Activated T-helper 2 cell treated with anti-CD3 and anti-CD28 coated beads, Interferon-gamma antibody, Interleukin-2, Interleukin-4, amounts not matched to agents 10 μg/mL and 5 μg/mL and 100 μg/mL, durations not matched to agents 14 hours and 24 hours and 36 hours (primary cell): ENCODE measurements at places on chromosomes 11 and 22. TPM values are rescaled to one million over a fixed set of nuclear protein-coding genes. Genes with fewer than 3 reads are reported as not detected.

Gene PKDREJ
- total RNA-seq, result not detected in 2 replicates

Gene LDHAL6A
- total RNA-seq, result not detected in 2 replicates

Gene SHANK3
- total RNA-seq, result 0.16 and 0.25 TPM in 2 replicates

GRCh38 chr11:16788141-16789062, 50.0 kb downstream of the C11orf58 start:
- peaks cover 13% of the 10 kb centered on the region for H3K4me1 ChIP-seq
- H3K4me3 ChIP-seq, result no peak overlapping the region
- peak; percentile 32 for DNase-seq
- peaks cover 6% of the 10 kb centered on the region for H3K36me3 ChIP-seq
- H3K27ac ChIP-seq, result no peak overlapping the region

Gene TRIM51
- not detected in 2 replicates for total RNA-seq
